Sciatic nerve (tissue), 2 donors: ENCODE measurements at places on chromosomes 6 and 20.

- DNase-seq = no peak
Measured at GRCh38 chr6:140018588-140018987, 644.1 kb upstream of the CITED2 start.

DNA sequence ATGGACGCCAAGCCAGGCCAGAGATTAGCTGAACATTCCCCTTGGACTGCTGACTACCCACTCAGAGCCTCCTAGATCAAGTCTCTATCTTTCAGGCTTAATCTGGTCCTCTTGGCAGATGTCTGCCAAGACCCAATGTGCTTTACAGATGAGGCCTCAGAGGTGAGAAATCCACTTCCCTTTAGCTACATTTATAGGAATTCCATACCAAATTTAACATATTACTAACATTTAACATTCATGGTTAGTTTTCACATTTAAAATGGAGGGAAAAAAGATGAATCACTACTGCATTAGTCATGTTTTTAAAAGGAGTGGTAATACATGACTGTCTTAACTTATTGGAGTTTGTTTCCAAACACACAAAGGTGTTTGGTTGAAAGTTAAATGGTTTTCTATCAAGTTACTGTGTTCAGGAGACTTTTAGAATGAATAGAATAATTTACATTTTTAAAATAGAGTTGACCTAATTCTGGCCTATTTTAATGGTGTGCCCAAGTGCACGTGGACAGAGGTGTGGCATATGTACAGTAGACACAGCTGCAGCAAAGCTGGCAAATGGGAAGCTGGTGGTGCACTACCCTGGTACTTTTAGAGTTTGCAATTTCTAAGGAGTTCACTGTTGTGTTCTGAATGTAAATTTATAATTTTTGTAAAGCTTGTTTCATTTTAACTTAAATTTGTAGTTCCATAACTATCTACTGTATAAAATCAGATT is 41.9 kb upstream of the CALHM6 start:
- DNase-seq = no peak

- no peak for DNase-seq
Measured at GRCh38 chr6:97842521-97842920, 559.5 kb upstream of the MMS22L start.

DNA sequence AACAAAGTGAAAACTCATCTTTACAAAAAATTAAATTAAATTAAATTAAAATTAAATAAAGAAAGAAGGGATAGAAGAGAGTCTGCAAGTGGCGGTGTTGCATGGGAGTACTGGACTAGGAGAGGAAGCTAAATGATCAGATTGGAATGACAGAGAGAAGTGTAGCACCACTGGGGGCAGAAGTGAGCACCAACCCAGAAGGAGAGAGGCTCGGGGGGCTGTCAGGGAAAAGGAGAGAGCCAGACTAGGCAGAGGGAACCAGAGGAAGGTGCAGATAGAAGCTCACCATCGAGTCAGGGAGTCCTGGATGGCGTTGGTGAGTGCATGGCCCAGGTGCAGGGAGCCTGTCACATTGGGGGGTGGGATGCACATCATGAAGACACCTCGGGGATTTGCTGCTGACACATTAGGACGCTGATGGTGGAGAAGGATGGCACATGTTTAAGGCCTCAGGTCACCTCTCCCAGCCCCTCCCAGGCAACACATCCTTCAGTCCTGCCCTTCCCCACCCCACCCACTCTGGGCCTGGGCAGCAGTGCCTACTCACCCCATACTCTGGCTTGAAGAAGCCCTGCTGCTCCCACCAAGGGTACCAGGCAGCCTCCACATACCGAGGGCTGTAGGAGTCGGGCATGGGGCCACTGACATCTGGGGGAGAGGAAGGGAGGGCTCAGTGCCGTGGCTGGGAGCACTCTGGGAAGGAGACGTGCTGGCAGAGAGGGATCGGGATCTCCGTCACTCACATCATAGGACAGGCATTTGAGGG is 4.0 kb downstream of the VARS1 start:
- DNase-seq = no peak

GRCh38 chr20:47201074-47201730 is 155.3 kb downstream of the ZMYND8 start:
- DNase-seq = no peak

DNA sequence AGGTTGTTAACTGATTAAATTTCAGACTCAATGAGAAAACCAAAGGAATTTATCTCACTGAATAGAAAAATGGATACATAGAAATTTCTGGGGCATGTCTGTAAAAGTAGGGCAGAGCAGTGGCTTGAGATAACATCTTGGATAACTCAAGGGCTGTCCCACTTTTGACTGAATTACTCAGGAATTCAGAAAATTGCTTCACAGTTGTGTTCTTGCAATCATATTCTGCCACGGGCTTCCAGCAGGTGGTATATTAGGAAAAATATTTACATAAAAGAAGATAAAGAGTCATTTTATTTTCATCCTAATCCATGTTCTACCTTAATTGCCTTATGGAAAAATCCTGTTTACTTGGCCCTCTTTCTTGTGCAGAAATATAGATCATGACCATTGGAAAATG is 156.4 kb upstream of the AKIRIN2 start:
- DNase-seq = no peak

- DNase-seq = no peak
Measured at GRCh38 chr20:48098099-48098498, 312.8 kb upstream of the SULF2 start.
